ENCODE measurements at places on chromosomes 3 and 15.

- no peak for DNase-seq
These were observed 2.9 kb downstream of the SLC22A13 start for GRCh38 chr3:38268522-38268921.

DNA sequence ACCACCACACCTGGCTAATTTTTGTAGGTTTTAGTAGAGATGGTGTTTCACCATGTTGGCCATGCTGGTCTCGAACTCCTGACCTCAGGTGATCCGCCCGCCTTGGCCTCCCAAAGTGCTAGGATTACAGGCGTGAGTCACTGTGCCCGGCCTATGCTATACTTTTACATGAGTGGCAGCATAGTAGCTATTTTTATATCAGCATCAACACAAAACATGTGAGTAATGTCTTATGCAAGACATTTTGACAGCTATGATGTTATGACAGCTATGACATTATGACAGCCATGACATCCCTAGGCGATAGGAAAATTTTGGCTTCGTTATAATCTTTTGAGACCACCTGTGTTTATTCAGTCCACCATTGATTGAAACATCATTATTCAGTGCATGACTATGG, 4.1 kb upstream of the NAALADL2 start:
- DNase-seq, result no peak

DNA sequence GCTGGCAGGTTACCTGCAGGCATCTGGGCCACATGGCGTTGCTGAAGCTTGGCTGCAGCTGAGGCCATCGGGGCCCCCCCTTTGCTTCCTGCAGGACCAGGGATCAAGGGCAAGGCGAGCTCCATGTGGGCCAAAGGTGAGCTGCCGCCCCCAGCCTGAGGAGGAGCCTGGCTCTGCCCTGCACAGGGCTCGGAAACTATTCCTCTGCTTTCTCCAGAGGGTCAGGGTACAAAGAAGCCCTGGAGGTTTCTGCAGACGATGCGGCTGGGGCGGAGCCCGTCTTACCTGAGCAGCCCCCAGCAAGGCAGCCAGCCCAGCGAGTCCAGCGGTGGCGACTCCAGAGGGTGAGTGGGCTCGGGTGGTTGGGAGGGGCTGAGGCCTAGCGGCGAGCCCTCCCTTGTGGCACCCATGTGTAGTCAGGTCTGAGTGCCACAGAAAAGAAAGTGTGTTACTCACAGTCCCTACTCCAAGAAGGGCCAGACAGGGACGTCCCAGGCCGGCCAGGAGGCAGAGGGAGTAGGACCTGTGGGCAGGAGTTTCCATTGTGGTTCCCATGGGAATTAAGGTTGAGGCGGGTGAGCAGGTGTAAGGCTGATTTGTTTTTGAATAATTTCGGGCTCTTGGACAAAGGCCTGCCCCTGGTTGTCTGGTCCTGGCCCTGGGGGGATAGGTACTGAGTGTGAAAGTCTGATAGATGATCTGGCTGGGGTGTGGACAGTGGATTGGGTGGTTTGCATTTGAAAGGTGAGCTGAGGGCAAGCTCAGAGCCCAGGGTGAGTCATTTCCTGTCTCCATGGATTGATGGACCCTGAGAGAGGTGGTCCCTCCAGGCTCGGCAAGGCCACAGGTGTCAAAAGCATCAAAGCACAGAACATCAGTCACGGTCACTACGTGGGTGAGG, 25.4 kb downstream of the CFAP100 start:
- peak; percentile 30 for DNase-seq

- DNase-seq, result no peak
These were observed 14.7 kb upstream of the TRIM59 start for GRCh38 chr3:160464321-160464720.

- DNase-seq, result no peak
These were observed 1.1 kb downstream of the IQCF6 start for GRCh38 chr3:51777985-51778384.

- no peak for DNase-seq
These were observed 37.7 kb downstream of the ZIC4 start for GRCh38 chr3:147368561-147369221.

DNA sequence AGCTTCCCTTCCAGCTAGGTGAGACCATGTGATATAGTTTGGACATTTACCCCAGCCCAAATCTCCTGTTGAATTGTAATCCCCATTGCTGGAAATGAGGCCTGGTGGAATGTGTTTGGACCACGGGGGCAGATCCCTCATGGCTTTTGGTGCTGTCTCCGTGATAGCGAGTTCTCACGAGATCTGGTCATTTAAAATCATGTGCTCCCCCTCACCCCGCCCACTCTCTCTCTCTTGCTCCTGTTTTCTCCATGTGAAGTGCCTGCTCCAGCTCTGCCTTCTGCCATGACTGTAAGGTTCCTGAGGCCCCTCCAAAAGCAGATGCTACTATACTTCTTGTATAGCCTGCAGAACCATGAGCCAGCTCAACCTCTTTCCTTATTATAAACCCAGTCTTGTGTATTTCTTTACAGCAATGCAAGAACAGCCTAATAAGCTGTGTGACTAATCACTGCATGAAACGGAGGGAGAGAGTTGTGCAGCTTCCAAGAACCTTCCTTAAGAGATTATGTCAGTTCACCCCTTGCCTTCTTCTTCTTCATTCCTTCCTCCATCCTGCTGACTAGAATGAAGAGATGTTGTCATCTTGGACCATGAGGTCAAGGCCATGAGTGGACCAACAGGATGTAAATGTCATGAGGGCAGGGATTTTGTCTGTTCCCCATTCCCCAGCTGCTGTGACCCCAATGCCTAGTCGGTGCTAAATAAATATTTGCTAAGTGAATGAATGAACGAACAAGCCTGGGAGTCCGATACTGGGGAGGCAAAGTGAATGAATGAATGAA, 91.0 kb downstream of the CPN2 start:
- DNase-seq, result no peak

GRCh38 chr15:62617741-62618140, 424.8 kb upstream of the TPM1 start:
- DNase-seq, result no peak
